ENCODE measurements at places on chromosomes 2 and 18.

GRCh38 chr2:237669283-237669627 lies 41.9 kb downstream of the LRRFIP1 start:
- DNase-seq, result no peak

DNA sequence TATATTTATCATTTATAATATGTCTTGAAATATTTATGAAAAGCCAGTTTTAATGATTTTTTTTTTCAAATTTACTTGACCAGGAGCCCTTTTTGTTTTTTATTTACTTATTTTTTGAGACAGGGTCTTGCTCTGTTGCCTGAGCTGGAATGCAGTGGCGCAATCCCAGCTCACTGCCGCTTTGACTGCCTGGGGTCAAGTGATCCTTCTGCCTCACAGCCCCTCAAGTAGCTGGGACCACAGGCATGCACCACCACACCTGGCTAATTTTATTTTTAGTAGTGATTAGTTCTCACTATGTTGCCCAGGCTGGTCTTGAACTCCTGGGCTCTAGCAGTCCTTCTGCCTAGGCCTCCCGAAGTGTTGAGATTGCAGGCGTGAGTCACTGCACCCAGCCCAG lies 5.7 kb downstream of the EPB41L5 start:
- no peak for DNase-seq

DNA sequence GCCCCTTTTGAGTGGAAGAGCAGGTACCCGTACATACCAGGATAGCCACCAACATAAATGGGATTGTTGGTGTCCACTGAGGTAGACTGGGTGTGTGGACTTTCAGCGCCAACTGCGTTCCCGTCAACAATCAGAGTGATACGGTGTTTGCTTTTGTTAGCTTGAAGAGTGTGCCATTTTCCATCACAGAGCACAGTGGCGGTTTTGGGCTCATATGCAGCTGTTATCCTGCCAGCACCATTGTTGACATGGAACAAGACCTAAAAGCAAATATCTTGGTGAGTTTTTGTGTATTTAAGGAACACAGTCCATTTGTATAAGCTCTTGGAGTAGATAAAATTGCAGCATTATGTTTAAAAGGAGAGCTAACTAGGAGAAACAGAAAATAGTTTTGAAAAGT lies 174.5 kb downstream of the LAMA1 start:
- no peak for DNase-seq

DNA sequence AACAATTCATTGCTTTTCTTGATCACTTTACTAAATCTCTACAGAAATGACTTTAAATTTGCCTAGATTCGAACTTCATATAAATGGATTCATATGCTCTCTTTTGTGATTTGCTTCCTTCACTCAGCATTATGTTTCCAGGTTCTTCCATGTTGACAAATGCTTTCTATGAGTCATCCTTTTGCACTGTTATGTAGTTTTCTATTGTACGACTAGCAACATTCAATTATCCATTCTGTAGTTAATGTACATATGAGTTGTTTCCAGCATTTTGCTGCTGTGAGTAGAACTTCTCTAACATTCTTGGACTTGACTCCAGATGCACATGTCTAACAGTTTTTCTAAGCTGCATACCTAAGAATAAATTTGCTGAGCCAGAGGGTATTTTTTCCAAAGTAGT lies 66.5 kb upstream of the NEUROD1 start:
- no peak for DNase-seq

DNA sequence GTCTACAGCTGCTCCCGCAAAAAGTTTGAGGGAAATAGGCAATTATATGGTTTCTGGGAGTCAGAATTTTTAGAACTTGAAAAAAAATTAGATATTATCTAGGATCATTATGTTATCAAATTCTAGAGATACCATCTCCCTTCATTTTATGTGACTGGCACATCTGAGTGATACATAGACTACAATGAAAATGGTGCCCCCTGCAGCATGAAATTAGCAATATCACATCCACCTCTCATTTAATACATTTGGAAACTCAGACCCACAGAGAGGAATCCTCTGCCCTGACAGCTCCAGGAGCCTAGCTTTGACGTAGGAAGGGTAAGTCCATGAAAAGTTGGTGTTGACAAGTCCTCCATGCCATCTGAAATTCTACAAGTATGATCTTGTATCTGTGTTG lies 381.6 kb downstream of the SUCLG1 start:
- DNase-seq, result no peak

DNA sequence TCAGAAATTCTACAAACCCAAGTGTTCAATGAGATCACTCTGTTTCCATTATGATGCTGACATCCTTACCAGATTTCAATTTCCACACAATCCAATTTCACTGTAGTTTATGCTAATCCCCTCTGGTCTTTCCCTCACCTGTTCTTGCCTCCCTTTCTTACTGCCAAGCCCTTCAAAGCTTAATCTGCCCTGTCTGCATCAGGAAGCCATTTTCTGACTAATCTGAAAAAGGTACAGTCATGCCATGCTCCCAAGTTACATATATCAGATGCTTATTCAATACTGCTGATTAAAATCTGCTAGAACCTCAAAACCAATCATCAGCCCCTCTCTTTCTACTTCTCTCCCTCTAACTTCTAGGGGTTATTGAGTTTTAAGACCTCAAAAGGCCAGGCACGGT lies 8.9 kb downstream of the KRTCAP3 start:
- no peak for DNase-seq

DNA sequence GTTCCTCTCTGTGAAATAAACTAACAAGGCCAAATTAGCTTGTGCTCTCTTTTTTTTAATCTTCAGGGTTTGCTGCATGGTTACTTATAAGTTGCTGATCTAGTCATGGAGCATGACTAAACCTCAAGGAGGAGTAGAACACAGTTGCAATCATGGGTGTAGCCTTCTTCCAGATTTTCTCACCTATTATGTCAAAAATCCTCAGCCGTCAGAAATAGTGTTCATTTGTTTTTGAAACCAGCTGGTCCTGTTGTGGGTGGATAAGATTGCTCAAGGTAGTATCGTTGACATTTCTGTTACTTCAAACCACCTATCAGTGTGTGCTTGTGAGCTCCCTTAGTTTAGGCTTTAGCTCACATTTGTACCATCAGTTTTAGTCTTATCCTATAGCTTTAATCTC lies 11.2 kb downstream of the RELCH start:
- DNase-seq, result no peak

- DNase-seq, result peak; percentile 20
Measured at GRCh38 chr2:159226059-159226461, 60.4 kb downstream of the WDSUB1 start.

DNA sequence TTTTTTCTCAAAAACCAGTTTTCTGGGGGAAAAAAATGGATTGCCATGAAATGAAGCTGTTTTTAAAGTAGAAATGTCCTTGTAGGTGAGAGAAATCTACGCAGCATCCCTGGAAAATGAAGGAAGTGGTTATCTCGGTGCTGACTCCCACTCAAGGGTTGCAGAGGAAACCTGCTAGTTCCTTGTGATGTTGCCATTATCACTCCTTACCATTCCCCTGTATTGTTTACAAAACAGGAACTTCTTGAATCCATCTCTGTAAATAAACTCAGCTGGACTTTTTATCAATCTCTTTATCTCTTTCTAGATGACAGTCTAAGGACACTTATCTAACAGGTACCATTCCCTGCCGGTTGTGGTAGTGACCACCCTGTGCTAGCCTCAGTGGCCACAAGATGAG lies 61.2 kb downstream of the FEZ2 start:
- no peak for DNase-seq

- DNase-seq, result no peak
Measured at GRCh38 chr18:48017635-48018034, 87.2 kb upstream of the SMAD2 start.

GRCh38 chr18:50006470-50007046 lies 188.4 kb downstream of the MYO5B start:
- DNase-seq, result no peak

DNA sequence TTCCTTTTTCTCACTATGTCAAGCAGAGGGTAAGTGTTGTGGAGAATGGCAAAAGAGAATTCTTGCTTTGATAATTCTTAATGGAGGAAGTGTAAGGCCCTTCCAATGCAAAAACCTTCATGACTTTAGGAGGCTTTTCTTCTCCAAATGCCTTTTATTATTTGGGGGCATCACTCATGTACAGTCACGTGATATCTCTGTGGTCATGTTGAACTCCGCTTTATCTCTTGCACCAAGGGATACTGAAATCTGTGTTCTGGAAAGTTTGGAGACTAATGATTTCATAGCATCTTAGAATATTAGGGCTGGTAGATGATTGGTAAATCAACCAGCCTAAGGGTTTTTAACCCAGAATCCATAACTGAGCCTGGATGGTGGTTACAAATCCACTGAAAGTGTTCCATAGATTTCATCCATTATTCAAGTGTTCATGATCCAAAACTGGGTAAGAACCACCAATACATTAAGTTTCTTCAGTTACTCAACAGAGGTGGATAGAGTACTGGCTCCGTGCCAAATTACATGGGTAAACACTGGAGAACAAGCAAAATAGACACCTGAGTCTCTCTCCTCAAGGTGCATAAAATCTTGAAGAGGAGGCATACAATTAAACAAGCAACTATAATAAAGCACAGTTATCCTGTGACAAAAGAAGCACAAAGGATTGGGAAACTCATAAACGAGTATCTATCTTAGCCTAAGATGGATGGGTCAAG lies 169.6 kb upstream of the EPHA4 start:
- DNase-seq, result no peak

GRCh38 chr18:58887613-58887963 lies 22.9 kb downstream of the ZNF532 start:
- DNase-seq, result no peak

- DNase-seq, result no peak
Measured at GRCh38 chr2:14094592-14094991, 537.9 kb upstream of the LRATD1 start.

- DNase-seq, result no peak
Measured at GRCh38 chr18:47931718-47932103, 1.3 kb upstream of the SMAD2 start.

DNA sequence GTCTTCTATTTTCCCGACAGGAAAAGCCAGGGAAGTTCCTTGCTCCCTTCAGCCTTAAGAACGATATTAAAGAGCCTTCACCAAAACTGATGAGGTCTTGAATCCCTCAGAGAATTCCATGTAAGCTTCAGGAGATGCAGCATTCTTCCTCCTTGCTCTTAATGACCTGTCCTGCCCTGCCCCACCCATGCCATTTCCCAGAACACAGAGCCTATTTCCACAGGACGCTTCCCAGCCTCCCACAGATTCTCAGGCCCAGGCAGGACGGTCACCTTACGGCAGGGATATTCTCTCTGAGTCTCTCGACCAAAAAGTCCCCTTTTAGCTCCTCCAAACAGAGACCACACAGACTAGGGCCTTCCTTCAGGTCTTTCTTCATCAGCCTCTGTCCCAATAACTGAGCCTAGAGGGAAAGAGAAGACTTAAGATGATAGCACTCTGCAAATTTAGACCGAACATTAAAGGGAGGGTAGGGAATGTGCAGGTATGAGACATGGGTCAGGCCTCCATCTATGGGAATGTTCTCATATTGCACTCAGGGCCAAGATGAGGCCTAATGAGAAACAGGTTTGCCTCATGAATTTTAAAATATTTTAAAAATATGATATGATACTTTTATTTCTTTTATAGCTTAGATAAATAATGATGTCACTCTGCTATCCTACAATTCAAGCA lies 62.1 kb downstream of the COBLL1 start:
- no peak for DNase-seq

GRCh38 chr18:60228609-60229595 lies 143.7 kb downstream of the MC4R start:
- DNase-seq, result no peak

GRCh38 chr2:23390152-23390551 lies 5.2 kb downstream of the KLHL29 start:
- no peak for DNase-seq

- DNase-seq, result no peak
Measured at GRCh38 chr2:238170386-238171071, 11.8 kb downstream of the ERFE start.

- no peak for DNase-seq
Measured at GRCh38 chr2:66547887-66548286, 113.0 kb downstream of the MEIS1 start.

- no peak for DNase-seq
Measured at GRCh38 chr2:74544634-74545033, 9.1 kb downstream of the LOXL3 start.

DNA sequence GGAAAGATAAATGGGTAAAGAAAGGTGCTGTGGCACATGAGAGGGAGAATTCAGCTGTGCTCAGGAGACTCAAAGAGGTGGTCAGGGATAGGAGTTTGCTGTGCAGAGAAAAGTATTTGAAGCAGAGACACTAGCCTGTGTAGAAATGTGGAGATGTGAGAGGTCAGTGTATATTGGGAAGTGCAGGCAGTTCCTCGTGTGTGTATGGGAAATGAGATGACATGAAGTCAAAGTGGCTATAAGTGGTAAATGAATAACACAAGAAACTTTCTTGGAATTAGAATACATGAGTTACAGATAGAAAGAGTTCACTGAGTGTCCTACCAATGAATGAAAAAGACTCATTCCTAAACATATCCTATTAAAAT lies 11.6 kb downstream of the MAP3K20 start:
- no peak for DNase-seq

DNA sequence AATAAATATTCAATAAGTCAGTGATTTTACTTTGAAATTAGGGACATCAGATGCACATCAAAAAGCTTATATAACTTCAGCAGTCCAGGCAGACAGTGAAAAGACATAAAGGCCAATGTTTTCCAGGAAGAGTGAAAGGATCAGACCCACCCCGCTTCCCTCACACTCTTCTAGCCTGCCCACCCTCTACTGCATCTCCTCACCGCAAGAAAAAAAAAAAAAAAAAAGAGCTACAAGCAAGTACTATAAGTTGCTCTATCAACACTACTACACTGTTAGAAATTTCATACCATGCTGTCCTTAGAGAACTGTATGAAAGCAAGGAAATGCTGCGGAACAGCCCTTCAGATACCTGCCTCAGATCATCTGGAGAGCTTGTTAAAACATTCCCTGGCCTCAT lies 240.8 kb downstream of the ZEB2 start:
- no peak for DNase-seq

- no peak for DNase-seq
Measured at GRCh38 chr2:101986376-101986775, 5.4 kb upstream of the IL1R2 start.

- no peak for DNase-seq
Measured at GRCh38 chr2:138155304-138155703, 191.0 kb downstream of the HNMT start.

GRCh38 chr18:11948852-11949523 lies 32.3 kb upstream of the IMPA2 start:
- no peak for DNase-seq

- no peak for DNase-seq
Measured at GRCh38 chr18:55999641-56000040, 411.6 kb upstream of the TCF4 start.

DNA sequence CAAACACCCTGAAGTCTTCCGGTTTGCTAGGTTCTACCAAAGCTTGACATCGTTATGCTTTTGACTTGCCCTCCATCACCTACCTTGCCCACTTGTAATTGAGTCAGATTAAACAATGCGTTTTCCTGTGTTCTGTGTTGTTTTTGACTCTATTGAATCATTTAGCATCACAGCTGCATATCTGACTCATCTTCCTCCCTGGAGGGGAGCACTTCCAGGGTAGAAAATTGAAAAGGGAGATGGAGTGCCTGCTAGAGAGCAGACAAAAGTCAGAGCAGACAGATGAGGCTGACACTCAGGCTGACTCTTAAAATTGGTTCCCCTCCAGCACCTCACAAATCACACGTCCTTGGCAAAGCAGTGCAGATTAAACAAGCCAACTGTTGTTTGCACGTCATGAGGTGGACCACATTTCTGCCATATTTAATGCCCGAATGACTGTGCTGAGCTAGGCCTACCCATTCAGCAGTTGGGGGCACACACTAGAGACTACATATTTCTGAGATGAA lies 2.2 kb downstream of the MPP4 start:
- no peak for DNase-seq
